Astrocyte of the spinal cord (primary cell): ENCODE measurements at places on chromosomes 1 and 21.

GRCh38 chr1:27556781-27557595, 47.0 kb downstream of the AHDC1 start:
- peak; percentile 97 for DNase-seq

- no peak for DNase-seq
Measured at GRCh38 chr1:59142311-59143132, 154.4 kb upstream of the FGGY start.

DNA sequence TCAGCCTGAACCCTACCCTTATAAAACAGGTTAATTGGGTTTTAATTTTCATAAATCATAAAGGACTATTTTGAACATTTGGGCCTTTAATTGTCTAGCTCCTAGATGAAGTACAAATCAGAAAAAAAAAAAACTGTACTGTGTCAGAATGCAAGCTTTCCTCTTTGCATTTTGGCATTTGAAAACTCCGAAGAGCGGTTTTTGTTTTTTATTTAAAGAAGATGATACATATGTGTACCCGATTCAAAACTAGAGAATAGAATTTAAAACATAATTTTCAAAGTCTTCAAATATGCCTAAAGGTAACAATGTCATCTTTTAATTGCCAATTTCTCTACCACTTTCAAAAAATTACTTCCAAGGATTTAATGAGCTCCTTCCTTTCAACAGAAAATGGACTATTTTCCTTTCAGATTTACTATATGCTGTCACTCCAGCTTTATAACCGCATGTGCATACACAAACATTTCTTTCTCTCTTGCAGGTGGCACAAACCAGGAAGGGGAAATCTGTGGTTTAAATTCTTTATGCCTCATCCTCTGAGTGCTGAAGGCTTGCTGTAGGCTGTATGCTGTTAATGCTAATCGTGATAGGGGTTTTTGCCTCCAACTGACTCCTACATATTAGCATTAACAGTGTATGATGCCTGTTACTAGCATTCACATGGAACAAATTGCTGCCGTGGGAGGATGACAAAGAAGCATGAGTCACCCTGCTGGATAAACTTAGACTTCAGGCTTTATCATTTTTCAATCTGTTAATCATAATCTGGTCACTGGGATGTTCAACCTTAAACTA, 33.7 kb downstream of the MRPL39 start:
- peak; percentile 91 for DNase-seq

GRCh38 chr1:163120372-163120771, 51.2 kb downstream of the RGS4 start:
- DNase-seq, result no peak

GRCh38 chr1:48693180-48693579, 83.5 kb downstream of the BEND5 start:
- no peak for DNase-seq

GRCh38 chr1:116435806-116436610, 63.0 kb downstream of the ATP1A1 start:
- DNase-seq, result no peak

DNA sequence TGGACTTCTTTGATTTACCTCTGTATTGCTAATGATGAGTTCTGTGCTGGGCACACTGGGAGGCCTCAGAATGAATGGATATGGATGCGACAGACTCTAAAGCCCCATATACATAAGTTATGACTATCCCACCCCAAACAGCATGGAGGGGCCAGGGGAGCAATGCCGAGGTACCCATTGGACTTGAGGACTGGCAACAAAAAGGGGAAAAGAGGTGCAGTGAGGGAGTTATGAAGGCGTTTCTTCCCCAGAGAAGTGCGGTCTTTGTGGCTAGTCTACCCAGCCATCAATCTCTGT, 15.2 kb upstream of the CDCA8 start:
- no peak for DNase-seq

GRCh38 chr1:40067023-40067422, 26.5 kb downstream of the CAP1 start:
- DNase-seq, result no peak

GRCh38 chr21:34017039-34017961, 56.1 kb upstream of the MRPS6 start:
- no peak for DNase-seq

- DNase-seq, result no peak
Measured at GRCh38 chr1:10106756-10107475, 74.2 kb downstream of the UBE4B start.

DNA sequence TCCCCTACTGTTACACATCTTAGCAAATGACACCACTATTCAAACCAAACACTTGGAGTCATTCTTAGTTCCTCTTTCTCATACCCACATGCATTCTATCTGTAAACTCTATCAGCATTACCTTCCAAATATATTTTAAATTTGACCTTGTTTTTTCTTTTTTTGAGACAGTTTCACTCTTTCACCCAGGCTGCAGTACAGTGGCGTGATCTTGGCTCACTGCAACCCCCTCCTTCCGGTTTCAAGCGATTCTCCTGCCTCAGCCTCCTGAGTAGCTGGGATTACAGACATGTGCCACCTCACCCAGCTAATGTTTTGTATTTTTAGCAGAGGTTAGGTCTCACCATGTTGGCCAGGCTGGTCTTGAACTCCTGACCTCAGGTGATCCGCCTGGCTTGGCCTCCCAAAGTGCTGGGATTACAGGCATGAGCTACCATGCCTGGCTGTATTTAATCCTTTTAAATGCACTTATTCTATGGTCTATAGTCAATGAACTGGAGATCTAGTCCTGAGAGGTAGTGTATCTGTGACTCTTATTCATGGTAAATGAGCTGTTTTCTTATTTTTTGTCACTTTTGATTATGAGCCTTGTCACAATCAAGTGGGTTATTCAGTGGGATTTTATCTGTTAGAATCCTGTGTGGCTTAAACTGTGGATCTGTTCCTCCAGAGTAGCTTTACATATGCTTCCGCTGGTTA, 73.1 kb downstream of the GATAD2B start:
- no peak for DNase-seq

GRCh38 chr21:22561946-22562345, 1563.7 kb downstream of the NCAM2 start:
- DNase-seq, result no peak

DNA sequence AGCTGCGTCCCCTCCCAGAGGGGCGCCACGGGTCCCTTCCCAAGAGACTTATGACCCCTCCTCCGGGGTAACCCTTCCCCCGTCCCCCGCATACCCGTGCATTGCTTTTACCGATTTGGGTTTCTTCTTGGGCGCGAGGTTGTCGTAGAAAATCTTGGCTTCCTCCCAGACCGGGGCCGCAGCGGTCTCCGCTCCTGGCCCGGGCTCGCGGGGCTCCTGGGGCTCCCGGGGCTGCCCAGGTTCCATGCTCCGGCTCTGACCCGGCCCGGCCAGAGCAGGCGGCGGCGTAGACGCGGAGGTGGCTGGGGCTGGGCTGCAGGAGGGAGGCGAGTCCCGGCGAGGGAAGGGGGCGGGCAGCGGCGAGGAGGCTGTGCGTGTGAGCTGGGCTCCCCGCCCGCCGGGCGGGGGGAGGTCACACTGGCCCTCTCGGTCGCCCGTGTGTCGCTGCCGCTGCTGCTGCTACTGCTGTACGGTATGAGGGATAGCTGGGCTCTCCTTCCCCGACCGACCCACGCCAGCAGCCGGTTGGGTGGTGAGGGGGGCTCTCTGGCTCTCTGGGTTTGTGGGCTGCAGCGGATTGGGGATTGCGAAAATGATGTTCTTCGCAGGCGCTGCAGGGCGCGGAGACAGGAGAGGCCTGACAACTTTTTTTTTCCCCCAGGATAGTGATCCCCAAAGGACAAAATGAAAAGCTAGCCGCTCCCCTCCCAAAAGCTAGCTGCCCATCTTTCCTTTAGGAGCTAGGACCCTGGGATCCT, at the start of gene NT5C1A:
NT5C1A (minus strand) TSS at position 315 of the 758 bp plus-strand sequence; CDS start at position 246, 69 bp downstream.
- no peak for DNase-seq

GRCh38 chr1:75710832-75711231, 13.7 kb upstream of the ACADM start:
- DNase-seq, result no peak

DNA sequence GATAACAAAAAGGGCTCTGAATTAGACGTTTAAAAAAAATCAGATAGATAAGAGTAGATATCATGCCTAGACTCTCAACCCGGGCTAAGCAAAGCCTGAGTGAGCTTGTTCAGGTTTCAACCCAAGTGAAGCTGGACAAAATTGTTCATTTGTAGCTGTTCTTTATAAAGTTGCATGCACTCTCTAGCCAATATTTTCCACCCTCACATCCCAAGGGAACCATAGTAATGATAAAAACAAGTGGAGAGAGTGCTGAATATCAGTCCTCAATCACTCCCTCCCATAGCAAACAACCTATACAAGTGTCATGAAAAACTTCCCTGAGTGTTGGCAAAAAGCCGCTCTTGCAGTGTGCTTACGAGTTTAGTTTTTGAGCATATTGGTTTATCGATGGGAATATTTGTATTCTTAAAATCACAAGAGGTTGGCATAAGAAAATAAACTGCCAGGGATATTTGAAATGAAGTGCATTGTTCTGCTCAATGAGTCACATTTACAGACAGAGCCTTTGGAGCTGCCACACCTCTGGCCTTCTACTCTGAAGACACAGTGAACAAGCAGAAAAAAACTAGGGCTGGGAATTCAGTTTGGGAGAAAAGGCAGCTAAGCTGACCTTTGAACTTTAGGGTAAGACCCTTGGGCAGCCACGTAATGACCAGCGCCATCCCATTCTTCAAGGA, 2.2 kb upstream of the CLCA2 start:
- DNase-seq, result peak; percentile 13

DNA sequence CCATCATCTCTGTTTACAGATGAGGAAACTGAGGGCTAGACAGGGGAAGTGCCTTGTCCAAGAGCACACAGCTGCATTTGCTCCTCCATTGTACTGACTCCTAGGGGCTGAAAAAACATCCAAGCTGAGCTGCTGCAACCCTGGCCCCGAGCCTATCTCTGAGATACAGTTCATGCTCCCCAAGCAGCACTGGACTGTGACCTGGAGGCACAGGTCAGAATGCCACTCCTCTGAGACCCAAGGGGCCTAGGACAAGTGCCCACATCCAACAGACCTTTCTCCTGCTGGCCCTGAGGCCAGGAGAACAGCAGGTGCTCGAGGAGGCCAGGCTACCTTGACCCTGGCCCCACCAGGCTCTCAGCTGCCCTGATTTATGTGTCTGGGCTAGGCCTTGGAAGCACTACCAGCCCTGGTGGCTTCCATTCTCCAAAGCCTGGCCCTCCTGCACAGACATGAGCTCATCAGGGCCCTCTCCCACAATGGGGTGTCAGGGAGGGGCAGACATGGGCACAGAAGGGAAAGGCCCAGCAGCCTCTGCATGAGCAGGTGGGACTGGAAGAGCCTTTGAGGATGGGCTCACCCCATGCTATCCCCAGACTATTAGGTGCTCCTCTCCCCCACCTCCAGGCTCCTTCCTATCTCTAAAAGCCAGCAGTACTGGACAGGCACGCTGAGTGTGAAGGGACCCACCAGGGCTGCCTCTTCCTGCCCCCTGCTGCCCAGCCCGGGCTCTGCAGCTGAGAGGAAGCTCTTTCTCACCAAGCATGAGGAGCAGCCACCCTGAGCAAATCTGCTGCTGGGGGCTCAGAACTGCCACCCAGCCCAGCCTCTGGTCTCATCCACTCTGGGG, 18.8 kb downstream of the ADGRB2 start:
- peak; percentile 65 for DNase-seq

GRCh38 chr1:234300096-234300495, 73.2 kb upstream of the COA6 start:
- DNase-seq, result no peak

DNA sequence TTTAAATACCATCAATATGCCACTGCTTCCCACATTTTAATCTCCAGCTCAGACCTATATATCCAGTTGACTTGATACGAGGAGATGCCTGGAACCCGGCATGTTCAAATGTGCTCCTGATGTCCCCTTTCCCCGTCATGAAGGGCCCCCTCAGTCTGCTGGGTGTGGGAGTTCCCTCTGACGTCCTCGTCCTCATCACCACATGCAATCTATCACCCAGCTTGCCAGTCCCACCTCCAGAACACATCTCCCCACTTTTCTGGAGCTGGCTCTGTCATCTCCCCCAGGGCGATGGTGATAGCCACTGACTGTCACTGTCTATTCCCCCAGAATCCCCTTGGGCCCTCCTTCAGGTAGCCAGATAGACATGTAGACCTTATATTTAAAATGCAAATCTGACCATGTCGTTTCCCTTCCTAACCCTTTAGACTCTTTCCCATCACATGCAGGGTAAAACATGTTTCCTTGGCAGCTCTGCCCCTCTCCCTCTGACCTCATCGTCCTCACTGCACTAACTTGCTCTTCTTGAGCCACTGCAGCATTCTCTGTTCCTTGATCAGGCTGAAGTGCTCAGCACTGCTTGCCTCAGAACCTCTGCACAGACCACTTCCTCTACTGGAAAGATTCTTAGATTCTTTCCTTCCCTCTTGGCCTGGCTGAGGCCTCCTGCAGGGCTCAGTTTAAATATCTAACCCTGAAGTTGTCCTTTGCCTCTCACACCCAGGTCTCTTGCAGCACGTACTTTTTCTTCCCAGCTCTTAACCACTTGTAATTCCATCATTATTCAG, 7.4 kb downstream of the AZIN2 start:
- peak; percentile 52 for DNase-seq

- DNase-seq, result peak; percentile 34
Measured at GRCh38 chr21:42672699-42673458, 19.5 kb downstream of the PDE9A start.

- DNase-seq, result no peak
Measured at GRCh38 chr1:223771469-223771813, 59.1 kb downstream of the CAPN2 start.

DNA sequence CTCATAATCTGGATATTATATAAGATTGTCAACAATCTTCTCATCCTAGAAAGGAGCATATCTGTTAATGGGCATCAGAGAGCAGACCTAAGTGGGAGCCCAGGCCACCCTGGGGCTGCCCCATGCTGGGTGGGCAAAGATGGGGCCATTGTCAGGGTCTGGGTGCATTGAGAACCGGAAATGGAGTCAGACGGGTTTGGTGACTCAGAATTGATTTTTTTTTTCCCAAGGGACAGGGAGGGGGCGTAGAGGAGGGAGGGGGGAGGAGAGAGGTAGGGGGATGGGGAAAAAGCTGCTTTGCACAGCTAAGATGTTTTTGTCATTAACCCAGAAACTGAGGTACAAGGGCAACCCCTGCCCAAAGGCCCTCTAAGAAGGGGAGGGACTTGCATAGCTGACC, 1.3 kb downstream of the ATXN7L2 start:
- DNase-seq, result no peak

DNA sequence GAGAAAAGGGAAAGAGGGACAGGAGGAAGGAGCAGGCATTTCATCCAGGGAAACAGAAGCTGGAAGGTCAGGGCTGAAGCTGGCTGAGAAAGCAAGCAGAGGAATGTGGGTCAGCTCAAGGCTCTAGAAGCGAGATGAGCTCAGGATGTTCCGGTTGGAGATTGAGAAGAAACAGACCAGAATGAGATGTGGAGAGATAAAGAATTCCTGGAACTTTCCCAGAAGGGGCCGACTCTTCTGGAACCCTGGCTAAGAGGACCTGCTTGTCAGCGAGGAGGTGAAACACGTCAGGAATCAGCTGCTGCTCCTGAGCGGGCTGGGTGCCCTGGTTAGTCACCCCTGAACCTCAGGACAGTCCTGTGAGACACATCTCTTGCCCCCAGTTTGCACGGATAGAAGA, 75.9 kb downstream of the HUNK start:
- no peak for DNase-seq
